ENCODE measurements at places on chromosomes 16 and 17.

DNA sequence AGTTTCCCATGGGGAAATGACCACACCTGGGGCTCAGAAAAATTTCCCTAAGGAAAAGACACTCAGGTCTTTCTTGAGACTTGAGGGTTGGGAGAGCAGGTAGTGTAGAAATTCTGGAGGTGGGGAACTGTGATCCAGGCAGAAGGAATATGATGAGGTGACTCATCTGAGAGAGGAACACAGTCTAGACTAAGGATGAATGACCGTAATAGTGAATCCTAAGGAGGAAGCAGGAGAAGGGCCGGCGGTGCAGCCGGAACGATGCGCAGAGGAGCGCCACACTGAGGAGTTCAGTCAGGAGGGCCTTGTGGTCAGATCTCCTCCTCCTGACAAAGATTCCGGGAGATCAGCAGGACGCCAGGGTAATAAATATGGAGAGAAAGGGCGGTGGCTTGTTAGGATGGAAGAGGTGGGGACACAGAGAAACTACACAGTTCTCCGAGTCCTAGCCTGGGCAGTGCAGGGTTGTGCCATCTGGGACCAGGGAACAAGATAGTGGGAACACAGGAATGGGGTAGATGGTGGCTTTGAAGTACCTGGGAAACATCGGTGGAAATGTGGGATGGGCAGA, 135.6 kb downstream of the PARN start:
- no peak for DNase-seq

DNA sequence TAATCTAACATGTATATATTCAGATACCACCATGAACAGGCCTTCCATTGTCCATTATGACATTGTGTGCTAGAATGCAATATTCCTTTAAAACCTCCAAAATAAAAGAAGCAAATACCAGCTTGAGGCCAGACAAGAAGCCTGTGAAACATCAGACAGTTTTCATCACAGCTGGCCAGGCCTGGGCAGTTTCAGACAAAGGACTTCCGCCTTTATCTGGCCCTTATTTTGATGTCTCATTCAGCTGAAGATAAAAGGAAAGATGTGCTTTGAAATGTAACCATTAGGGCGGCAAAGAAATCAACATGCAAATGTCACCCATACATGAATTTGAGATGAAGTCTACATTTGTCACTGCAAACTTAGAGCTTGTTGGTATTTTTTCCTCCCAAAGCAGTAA, 737.5 kb downstream of the KCNJ2 start:
- DNase-seq = no peak

DNA sequence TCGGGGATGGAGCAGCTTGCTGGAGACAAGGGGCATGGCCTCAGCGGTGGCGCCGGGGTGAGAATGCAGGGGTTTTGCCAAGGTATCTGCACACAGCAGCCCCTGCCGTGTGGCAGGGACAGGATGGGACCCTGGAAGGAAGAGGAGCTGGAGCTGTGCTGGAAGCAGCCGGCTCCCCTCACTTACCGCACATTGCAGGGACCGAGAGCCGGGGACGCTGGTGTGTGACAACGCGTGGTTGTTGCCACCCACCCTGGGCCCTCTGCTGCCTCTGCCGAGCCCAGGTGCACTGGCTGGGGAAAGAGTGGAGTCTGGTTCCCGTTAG, 3.0 kb downstream of the NUBP2 start:
- peak; percentile 1 for DNase-seq

GRCh38 chr16:79509211-79509631, 91.3 kb downstream of the MAF start:
- no peak for DNase-seq

- no peak for DNase-seq
Measured at GRCh38 chr17:43025290-43025657, 243 bp downstream of the RND2 start.

- no peak for DNase-seq
Measured at GRCh38 chr17:76545918-76546555, 6.2 kb downstream of the PRCD start.

GRCh38 chr16:89031715-89032659, 55.0 kb upstream of the CBFA2T3 start:
- peak; percentile 44 for DNase-seq

GRCh38 chr17:74259667-74260524, 14.1 kb upstream of the DNAI2 start:
- no peak for DNase-seq

DNA sequence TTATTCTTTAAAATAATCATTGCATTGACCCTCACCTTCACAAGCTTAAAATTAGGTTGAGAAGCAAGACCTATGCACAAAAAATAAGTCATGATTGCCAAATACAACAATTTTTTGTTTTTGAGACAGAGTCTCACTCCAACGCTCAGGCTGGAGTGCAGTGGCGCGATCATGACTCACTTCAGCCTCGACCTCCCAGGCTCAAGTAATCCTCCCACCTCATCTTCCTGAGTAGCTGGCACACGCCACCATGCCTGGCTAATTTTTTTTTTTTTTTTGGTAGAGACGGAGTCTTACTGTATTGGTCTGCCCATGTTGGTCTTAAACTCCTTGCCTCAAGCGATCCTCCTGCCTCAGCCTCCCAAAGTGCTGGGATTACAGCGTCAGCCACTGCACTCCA, 24.2 kb downstream of the ZNF652 start:
- no peak for DNase-seq

- DNase-seq = peak; percentile 62
Measured at GRCh38 chr17:2400474-2400866, 390 bp downstream of the MNT start.

- DNase-seq = no peak
Measured at GRCh38 chr17:42153919-42154742, 658 bp downstream of the RAB5C start.
